Lung (tissue), 17 donors: ENCODE measurements at places on chromosomes 1 and 21.
A peak's percentile ranks its signal among the peaks of the same experiment; 100 is the strongest.

DNA sequence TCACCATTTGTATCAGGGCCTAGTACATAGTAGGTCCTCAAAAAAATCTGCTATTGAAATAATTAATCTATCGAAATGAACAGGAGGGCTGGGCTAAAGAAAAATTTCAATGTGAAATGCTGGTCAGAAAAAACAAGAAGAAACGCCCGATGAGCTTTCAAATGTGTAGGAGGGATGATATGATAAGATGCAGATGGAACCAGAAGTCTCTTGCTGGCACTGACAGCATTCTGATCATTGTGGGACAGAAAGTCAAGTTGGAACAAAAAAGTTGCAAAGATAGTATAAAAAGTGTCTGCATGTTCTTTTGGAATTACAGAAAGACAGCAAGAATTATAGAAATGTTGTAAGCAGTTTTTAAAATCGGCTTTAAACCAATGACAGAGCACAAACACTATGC lies 11.1 kb downstream of the G0S2 start:
- peak; percentile 55 for DNase-seq

- no peak for DNase-seq
Measured at GRCh38 chr1:28122183-28122582, 33.8 kb upstream of the EYA3 start.

DNA sequence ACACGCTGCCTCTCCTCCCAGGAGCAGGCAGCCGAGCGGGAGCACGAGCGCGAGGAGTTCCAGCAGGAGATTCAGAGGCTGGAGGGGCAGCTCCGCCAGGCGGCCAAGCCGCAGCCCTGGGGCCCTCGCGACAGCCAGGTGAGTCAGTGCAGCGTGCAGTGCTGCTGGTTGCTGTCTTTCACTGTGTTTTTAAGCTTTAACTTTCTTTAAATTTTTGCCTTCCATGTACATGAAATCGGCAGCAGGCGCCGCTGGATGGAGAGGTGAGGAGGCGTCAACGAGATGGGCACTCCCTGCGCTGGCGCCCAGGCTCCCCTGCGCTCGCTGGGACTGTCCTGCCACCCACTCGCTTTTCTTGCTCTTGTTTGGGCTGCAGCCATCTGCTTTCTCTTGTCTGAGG lies 60.7 kb upstream of the DIP2A start:
- DNase-seq, result no peak

DNA sequence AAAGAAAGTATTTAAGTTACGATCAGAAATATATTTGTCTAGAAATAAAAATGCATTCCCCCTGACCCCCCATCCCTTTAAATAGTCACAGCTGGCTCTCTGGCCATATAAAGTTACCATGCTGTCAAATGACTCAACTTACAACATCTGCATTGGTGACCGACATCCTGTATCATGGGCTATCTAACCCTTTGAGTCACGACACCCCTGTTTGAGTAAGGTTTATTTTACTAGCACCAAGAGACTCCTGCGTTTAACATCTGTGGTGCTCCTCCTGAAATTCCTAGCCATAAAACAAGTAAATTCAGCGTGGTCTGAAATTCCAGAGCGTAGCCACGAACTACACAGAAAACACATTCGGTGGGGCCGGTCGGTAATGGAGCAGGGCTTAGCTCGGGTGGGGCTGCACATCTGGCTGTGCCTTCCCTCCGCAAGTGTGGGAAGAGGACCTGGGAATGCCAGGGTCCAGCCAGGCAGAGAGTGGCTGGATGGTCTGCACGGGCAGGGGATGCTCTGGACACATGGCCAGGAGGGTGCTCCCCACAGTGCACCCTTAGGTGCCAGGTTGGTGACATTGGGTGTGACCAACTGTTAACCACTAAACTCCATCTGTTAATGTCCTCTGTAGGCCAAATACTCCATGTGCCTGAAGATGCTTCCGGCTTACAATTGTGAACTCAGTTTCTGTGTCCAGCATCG lies 53.0 kb upstream of the CLDN14 start:
- no peak for DNase-seq

GRCh38 chr1:6686294-6686693 lies 15.3 kb downstream of the DNAJC11 start:
- DNase-seq, result no peak

GRCh38 chr1:212514782-212515181 lies 82.1 kb downstream of the NENF start:
- peak; percentile 66 for DNase-seq

DNA sequence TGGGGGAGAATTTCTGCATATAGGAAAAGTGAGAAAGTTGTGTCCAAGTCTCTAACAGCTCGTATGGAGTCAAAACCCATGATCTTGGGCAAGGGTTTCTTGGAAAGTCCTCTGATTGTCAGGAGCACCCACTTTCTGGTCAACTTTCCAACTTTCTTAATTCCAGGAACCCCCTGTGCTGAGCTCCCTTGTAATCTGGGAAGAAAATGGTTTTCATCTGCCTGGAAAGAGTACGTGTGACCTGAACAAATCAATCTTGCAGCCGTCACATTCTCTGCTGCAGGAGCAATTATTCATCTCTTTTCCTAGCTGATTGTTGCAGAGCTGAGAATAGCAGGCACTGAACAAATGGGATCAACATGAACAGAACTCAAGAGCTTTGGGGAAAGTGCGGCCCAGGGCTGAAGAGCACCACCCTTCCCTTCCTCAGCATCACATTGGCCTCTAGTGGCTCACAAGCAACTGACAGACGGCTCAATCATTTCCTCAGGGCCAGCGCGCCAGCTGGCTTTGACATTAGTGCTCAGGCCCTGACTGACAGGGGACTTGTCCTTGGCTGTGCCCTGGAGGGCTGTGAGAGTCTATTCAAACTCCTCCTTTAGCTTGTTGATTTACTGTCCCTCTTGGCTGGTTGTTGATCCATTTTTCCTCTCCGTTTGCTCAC lies 295.2 kb downstream of the HLX start:
- peak; percentile 28 for DNase-seq

- DNase-seq, result no peak
Measured at GRCh38 chr1:211381481-211382181, 55.0 kb downstream of the TRAF5 start.

- no peak for DNase-seq
Measured at GRCh38 chr1:46465981-46466476, 23.6 kb upstream of the DMBX1 start.

DNA sequence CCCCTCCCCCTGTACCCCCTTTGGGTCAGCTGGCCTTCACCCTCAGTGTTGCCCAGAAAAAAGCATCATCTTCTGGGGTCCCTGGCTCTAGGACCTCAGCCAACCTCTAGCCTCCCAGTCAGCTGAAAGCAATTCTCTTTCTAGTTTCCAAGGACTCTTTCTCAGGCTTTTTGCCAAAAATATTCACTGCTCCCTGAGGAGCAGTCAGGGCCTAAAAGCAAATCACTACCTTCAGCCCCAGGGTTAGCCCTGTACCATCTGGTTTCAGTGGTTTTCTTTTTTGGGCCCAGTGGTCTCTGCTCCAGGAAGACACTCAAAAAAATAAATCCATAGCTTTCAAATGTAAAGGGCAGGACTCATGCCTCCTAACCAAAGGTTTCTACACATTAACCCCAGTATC lies 3.1 kb upstream of the LMOD1 start:
- no peak for DNase-seq

GRCh38 chr1:46400421-46400820 lies 6.3 kb downstream of the FAAH start:
- no peak for DNase-seq

DNA sequence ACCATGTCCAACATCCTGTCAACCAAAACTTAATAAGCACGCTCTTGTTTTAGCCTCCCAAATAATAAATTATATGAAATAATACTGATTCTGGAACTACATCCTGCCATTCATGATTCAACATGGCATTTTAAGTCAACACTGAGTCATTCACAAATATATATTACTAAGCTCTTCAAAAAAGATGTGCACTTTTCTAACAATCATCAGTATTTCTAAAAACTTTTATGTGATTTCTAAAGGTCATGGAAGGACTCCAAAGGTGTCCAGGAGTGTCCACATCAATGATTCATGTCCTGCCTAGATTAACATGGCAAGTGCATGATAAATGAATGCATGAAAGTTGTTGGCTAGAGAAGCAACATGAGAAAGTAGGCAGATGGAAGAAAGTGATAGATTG lies 51.6 kb downstream of the NEGR1 start:
- no peak for DNase-seq

DNA sequence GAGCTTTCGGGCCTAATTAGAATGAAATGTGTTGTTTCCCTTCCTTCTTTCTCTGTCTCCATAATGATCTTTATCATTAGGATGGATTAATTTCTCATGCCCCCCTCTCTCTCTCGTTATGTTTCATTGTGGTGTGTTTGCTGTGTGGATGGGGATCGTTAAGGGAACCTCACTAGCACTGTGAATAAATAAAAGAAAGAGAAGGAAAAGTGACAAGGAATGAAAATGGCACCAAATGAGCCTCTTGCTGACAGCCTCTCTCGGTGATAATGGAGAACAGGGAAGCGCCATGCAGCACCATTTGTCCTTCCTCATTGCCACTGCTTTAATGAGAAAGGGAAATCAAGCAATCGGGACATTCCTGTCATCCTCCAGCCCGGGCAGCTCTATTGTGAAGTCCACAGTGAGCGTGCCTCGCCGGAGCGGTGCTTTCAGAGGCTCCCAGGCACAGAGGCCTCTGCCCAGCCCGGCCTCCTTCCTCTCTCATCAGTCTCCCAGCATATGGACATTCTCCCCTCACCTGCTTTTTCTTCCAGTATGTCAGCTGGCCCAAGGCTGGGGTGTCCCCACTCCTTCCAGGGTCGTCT lies 265.7 kb upstream of the TMEM51 start:
- DNase-seq, result peak; percentile 51

- no peak for DNase-seq
Measured at GRCh38 chr1:207430602-207431001, 23.5 kb upstream of the CR2 start.

DNA sequence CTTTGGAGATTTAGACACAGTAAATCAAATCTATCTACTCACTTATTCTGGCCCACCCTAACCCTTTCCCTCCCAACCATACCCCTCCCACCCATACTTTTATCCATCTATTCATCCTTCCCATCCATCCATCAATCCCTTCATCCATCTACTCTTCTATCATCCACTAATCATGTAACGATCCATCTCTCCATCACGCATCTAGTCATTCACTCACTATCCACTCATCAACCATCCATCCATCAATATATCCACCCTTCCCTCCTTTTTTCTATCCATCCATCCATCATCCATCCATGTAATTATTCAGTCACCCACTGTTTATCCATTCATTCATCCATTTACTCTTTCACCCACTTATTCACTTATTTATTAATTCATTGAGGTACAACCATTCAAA lies 74.0 kb downstream of the FOXD2 start:
- no peak for DNase-seq

DNA sequence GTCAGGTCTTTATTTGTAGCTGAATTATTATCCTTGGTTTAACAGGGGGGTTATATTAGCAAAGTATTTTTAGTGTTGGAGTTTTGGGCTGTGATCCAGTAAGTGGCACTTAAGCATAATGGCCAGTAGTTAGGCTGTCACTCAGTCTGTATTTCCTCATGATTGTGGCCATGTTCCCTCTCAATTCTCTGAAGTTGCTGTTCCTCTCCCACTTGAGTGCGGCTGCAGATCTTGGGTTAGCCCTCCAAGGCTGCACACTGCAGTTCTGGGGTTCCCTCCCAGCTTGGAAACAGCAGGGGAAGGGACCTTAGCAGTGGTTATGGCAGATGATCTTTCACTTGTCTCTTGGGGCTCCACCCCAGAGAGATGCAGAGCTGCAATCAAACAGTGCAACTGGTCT lies 23.2 kb upstream of the DENND1B start:
- no peak for DNase-seq

GRCh38 chr1:24992761-24993211 lies 62.7 kb upstream of the RUNX3 start:
- DNase-seq, result no peak

GRCh38 chr1:219446288-219446687 lies 166.6 kb downstream of the ZC3H11B start:
- DNase-seq, result no peak

- DNase-seq, result peak; percentile 50
Measured at GRCh38 chr1:62781841-62782543, 1.9 kb upstream of the ATG4C start.

DNA sequence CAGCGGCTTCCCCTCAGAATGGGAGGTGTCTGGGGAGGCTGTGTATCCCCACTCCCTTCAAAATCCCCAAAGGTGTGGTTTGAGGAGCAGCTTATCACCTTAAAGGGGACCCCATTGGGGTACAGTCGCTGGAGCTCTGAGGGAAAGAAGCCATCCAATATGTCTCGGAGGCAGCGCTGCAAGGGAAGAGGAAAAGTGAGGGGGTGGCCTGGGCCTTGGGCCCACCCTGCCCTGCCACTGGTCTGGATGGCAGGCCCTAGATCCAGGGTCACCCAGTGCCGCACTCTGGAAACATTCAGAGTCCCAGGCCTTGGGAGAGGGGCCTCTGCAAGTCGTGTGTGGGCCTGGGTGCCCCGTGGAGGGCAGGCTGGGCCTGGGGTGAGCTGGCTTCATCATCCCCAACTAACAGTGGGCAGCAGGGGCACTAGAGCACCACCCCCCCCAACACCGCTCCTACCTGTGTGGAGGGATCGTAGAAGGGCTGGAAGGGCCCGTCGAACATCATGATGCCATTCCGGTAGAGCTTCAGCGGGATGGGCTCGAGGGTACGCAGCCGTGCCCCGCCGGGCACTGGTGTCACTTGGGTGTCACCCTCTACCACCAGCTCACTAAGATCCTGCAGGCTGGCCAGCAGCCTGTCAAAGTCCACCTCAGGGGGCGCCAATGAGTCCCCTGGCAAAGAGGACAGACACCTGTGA lies 5.6 kb downstream of the SH3BGRL3 start:
- DNase-seq, result no peak

GRCh38 chr1:231374394-231374793 lies 36.3 kb downstream of the SPRTN start:
- no peak for DNase-seq
